ENCODE measurements at places on chromosomes 5 and 9. TPM values are rescaled to one million over a fixed set of nuclear protein-coding genes. Genes with fewer than 3 reads are reported as not detected.

DNA sequence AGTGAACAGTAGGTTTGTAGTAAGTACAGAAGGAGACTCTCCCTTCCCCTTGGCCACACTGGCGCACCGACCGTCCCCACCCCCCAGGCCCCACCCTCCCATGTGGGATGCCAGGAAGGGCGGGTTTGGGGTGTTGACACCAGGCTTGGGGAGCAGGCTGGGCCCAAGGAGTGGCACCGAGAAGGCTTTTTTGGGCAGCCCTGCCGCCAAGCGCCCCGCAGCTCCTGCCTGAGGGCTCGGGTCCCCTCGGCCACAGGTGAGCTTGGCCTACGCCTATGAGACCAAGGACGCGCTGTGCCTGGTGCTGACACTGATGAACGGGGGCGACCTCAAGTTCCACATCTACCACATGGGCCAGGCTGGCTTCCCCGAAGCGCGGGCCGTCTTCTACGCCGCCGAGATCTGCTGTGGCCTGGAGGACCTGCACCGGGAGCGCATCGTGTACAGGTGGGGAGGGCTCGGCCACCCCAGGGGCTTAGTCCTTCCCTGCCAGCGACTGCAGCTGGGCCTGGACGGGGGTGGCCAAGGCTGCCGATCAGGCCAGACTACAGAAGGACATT, 7.3 kb downstream of the GRK6 start:
- ATAC-seq = no peak

DNA sequence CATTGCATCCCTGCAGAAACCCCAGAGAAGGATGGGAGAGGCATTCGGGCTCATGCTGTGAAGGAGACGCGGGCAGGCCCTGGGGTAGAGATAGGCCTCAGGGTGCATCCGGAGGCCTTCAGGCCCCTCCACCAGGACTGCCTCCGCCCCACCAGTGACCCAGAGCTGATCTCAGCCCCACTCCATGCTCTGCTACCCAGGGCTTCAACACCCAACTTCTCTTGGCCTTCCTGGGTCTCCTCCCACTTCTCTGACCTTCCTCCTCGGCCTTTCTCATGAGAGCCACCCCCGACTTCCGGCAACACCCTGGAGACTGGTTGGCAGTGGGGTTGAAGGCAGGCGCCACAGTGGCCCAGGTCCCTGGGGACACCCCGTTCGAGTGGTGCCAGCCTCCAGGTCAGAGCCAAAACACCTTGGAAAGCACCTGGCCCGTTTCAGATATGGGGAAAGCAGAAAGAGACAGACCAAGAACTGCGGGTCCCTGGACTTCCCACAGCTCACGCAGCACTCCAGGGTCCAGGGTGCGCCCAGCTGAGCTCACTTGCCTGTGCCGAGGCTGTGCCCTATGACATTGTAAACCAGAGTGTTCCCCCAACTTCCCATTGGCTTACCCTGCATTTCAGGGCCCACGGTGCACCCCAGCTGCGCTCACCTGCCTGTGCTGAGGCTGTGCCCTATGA, 65.1 kb upstream of the OLFM1 start:
- ATAC-seq = no peak

GRCh38 chr5:31144364-31144763, 49.1 kb upstream of the CDH6 start:
- ATAC-seq = no peak

DNA sequence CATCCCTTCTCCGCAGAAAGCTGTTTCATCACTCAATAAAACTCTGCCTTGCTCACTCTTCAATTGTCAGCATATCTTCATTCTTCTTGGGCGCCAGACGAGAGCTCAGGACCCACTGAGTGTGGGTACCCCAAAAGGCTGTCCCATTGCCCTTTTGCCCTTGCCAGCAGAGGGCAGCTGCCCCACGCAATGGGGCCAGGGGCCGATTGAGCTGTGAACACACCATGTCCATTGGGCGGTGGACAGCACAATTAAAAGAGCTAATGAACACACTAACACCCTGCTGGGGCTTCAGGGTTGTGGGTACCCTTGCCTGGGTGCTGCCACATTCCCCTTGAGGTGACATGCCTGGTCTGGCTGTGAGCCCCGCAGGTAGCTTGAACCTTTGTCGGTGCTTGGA, 487.2 kb upstream of the NUDT12 start:
- ATAC-seq = no peak

- no peak for ATAC-seq
Observed at GRCh38 chr5:16886366-16886736, 49.7 kb downstream of the MYO10 start.

GRCh38 chr5:119333421-119333851, 22.4 kb upstream of the TNFAIP8 start:
- ATAC-seq = no peak

DNA sequence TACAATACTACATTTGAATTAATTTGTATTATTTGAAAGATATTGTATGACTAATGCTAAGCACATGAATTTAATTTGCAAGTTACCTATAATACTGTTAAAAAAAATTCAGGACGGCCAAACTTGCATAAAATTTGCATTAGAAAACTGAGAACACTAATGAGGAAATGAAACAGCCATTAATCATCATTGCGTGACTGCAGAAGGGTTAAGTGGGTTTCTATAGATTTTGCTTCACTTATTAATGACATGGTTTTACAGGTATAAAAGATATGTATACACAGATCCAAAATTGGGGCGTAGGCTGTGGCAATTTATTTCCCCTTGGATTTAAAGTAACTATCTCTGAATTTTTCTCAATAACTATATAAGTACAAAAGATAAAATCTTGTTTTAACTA, 882.6 kb downstream of the PTPRD start:
- no peak for ATAC-seq

DNA sequence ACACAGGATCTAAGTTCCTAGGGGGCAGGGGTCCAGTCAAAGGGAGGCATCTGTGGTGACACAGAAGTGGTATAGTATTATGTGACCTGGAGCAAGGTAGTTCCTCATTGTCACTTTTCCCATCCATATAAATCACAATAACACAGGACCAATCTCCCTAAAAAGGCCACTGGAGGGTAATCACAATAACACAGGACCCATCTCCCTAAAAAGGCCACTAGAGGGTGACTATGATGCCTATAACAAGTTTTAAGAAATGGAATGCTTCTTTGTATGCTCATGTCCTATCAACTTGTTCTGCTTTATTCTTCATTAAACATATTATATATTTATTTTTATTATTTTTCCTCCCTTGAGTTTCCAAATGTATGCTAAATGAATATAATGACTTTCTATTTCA, 254.6 kb downstream of the ASTN2 start:
- no peak for ATAC-seq

- ATAC-seq = no peak
Observed at GRCh38 chr5:173383711-173384110, 55.5 kb upstream of the STC2 start.

- ATAC-seq = no peak
Observed at GRCh38 chr9:124001866-124002525, 9.6 kb upstream of the LHX2 start.

DNA sequence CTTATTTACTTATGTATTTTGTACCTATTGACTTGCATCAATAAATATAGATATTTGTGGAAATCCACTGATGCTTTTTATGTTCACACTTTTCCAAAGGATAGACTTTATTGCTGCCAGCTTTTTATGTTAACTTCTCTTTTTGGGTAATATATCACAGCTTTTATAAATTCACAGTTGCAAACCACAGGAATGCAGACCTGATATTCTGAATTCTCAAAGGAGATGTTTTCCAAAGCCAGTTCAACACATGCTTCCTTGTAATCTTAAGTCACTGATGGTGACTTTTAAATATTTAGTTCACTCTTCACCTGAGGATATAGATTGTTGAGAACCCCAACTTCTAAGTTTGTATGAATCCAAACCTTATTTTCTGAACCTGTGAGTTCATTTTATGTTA, 223.4 kb upstream of the PRR16 start:
- ATAC-seq = no peak

DNA sequence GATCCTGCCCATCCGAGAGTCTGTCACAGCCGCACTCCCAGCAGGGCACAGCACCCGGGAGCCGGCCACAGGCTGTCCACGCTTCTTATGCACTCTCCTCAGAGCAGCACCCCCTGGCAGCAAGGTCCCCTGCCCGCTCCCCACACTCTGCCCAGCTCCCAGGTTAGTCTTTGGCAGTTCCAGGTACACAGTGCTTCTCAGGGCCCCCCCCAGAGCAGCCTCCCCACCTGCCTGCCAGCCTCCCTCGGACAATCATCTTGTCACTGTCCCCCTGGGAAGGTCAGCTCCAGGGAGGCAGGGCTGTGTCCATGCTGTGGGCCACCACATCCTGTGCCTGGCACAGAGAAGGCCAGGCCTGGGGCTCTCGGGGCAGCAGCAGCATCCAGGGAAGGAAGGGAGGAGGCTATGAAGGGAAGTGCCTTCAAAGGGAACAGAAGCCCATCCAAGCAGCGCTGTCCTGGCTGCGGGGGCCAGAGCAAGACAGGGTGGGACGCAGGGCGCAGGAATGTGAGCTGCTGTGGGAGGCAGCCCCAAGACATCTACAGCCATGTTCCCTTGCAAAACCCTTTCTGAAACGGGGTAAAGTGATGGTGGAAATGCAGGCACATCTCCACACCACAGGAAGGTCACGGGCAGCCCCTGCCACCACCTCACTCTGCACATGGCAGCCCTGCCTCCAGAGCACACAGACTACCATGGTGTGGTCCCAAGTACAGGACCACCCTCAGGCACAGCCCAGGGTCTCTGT, 68.6 kb upstream of the ADAMTS2 start:
- ATAC-seq = no peak

DNA sequence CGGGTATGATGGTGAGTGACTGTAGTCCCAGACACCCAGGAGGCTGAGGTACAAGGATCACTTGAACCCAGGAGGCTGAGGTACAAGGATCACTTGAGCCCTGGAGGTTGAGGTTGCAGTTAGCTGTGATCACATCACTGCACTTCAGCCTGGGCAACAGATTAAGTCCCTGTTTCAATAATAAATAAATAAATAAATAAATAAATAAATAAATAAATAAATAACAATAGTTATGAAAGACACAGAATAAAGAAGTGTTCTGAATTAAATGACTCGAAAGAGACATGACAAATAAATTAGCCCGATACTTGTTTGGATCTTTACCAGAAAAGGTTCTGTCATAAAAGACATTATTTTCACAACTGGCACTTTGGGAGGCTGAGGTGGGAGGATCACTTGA, 72.0 kb upstream of the SUSD1 start:
- no peak for ATAC-seq

DNA sequence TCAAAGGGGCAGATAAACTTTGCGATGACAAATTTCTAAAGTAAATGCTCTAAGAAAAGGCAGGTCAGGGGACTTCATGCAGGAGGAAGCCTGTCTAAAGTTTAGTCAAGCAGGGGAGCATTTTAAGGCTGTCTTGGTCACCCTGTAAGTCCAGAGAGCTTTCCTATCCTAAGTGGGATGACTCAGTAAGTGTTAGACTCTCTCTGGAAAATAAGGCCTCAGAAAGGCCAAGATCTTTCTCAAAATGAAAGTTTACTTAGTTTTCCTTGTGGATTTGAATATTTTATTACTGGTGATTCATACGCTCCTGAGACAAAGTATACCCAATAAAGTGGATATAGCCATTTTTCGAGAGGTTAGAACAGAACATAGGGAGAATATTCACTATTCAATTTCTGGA, 806.9 kb upstream of the CDH9 start:
- no peak for ATAC-seq

DNA sequence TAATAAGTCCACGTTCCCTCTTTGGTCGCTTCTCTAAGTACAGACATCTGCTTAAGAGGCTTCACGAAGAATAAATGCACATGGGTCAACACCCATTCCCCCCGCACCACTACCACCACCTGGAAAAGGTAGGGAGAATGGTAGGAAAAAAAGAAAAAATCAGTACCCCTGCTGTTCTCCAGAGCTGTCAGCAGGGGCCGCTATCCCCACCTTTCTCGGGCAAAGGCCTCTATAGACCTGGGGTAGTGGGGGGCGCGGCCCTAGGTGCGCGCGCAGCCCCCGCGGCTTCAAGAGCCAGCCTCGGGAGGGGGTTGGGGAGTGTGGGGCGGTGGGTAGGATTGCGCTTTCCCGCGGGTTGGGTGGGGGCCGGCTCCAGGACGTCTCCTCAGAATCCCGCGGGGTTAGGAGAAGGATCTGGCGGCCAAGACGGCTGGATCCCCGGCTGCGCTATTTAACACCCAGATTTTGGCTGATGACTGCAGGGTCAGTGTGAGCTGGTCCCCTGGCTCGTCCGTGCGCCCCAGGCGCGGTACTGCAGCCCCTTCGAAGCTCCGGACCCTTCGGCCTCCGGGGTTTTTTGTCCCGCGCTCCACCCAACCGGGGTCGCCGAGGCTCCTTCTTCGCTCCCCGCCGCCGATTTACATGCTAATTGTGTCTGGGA, 1.6 kb upstream of the SEMA6A start:
- peak; percentile 61 for ATAC-seq

GRCh38 chr9:121350993-121351561, 19.0 kb downstream of the STOM start:
- ATAC-seq = peak; percentile 72

GRCh38 chr5:143279698-143280097, 123.8 kb downstream of the NR3C1 start:
- no peak for ATAC-seq

GRCh38 chr5:177550122-177550521, 4.2 kb downstream of the FAM193B start:
- no peak for ATAC-seq

GRCh38 chr9:110537841-110538646, 41.5 kb downstream of the SVEP1 start:
- ATAC-seq = no peak

GRCh38 chr9:98248737-98249474, 6.5 kb downstream of the TBC1D2 start:
- ATAC-seq = no peak

DNA sequence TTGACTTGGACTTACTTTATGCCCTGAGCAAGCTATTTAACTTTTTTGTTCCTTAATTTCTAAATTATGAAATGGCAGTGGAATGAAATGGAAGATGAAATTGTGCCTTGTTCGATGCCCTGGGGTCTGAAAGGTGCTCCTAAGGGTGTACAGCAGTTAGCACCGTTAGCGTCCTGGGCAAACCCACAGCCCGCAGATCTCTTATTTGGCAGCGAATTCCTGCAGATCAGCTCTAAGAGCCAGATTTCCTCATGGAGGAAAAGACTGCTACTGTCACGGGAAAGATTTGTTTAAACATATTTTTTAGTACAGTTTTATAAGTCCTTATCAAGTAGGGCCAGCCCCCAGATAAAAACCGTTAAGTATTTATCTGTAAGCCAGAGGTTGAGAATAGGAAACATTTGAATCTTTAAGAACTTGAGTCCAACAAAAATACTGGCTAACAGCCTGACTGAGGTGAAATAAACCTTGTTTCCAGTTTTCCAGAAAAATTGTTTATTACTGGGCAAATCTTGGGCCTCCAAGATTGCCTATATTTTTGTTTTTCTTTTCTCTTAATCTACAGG, 216.5 kb upstream of the DMRT1 start:
- ATAC-seq = no peak

- no peak for ATAC-seq
Observed at GRCh38 chr9:36486329-36486932, 86.3 kb upstream of the MELK start.

GRCh38 chr9:37929441-37929895, 25.5 kb upstream of the SLC25A51 start:
- no peak for ATAC-seq

Gene GARIN3
- total RNA-seq = 0.14 TPM

Gene NEURL1B
- 8.6 TPM for total RNA-seq

Gene MROH2B
- not detected for total RNA-seq

Gene IRX2
- 5.7 TPM for total RNA-seq

Gene PFN3
- not detected for total RNA-seq

Gene LCN1
- not detected for total RNA-seq

Gene PCDHB15
- 3.0 TPM for total RNA-seq

Gene TNFSF8
- not detected for total RNA-seq

Data from motor neuron (in vitro differentiated cells).